ENCODE measurements at places on chromosomes 4 and X.

DNA sequence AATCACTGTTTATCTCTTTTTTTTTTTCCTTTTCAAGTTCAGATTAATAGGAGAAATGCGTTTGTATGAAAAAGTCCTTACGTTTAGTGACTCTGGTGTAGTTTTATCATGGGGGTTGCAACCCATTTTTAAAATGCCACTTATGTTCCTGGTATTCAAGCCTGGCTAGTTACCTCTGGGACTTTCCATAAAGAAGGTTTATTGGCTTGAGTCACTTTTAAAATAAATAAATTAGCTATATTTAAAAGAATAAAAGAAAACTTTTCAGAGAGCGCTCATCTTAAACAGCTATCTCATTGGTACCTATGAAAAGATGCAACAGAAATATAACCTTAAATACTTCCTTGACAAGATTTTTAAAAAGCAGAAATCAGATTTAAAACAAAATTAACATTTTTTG is 275.0 kb upstream of the IL1RAPL1 start:
- no peak for DNase-seq

DNA sequence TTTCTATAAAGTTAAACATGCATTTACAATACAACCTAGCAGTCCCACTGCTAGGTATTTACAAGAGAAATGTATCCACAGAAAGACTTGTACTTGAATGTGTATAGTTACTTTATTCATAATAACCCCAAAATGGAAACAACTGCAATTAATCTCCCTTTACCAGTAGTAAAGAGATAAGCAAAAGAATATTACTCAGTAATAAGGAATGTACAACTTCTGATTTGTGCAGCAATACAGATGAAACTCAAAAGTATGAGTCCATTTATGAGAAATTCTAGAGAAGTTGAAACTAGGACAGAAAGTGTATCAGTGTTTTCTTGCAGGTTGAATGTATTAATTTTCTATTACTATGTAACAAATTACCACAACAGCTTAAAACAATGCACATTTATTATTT is 15.2 kb downstream of the USP53 start:
- DNase-seq, result no peak

DNA sequence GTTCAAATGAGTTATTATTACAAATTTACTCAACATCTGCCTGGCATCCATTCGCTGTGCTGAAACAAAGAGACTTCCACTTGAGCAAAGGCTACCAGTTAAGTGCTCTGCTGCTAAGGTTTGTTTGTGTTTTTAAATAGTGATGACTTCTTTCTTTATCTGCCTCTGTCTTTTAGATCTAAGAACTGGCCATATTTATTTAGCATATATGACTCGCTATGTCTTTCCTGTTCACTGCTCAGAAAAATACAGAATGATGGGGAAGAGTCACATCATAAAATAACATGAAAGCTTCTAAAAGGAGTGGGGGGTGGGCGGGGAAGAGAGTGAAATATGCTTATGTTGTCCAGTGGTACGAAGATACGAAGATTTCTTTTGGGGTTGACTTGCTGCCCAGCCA is 322.2 kb downstream of the GPAT3 start:
- DNase-seq, result no peak

- DNase-seq, result no peak
Observed at GRCh38 chr4:120354381-120354780, 287.7 kb upstream of the MAD2L1 start.

DNA sequence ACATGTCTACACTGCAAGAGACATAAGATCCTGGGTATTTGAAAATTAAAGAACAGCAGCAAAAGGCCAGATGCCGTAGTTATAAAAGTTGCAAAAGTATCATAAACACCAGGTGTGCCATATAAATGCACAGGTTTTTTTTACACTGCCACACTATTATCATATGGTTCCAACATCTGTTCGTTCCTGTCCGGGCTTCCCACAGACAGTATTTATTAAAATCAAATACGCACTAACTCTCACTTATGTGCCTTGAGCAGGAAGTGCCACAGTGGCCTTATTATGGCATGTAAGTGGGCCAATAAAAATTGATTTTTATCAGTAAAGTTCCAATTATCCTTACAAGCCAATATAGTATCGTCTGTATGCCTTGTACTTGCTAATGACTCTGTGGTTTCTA is 873.2 kb downstream of the RPA4 start:
- DNase-seq, result no peak

DNA sequence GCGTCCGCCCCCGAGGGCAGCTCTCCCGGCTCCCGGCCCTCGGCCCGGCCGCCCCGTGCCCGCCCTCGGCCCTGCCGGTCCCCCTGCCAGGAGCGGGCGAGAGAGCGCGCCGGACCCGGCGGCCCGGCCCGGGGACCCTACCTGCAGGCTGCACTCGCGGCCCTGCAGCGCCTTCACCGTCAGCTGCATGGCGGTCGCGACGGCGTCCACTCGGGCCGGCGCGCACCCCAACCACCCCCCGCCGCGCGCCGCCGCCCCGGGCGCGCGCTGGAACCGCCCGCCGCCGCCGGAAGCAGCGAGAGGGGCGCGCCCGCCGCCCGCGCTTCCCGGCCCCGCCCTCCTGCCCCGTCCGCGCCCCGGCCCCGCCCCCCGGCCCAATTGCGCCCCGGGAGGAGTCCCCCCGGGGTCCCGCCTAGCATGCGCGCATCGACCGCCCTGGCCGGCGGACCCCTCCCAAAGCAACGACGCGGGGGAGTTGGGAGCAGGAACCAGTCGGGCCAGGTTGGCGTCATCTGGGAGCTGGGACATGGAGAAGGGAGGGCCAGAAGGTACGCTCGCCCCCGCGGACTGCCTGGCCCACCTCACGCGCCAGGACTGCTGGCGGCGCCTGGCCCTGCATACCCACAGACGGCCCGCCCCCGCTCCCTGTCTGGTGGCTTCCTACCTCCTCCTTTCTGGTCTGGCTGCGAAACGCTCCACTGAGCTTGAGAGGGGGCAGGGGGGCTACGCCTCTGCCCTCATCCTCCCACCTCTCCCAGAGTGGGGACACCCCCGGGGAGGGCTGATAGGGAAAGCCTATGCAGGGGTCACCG is at the start of gene UBL4A:
Gene UBL4A (minus strand): TSS at position 220 of the 812 bp plus-strand sequence. CDS start 31 bp downstream, at position 189.
- DNase-seq, result peak; percentile 50

GRCh38 chrX:69161371-69161770 is 3.9 kb downstream of the PJA1 start:
- DNase-seq, result no peak

- DNase-seq, result no peak
Observed at GRCh38 chr4:20570981-20571715, 129.1 kb upstream of the PACRGL start.

DNA sequence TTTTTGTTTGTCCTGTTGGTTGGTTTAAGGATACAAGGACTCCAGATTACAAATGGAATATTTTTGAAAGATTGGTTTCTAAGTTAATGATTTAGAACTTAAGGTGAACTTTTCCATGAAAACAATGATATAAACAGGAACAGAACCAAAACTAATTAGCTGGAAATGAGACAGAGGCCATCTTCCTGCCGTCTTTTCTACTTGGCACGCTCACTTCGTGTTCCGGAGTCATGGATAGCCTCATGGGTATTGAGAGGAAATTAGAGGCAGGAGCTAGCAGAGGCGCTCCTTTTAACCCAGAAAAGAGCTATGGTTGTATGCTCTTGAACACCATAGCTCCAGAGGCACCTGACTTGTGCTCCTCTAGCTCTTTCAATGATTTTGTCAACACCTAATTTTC is 2.4 kb downstream of the FAM241A start:
- no peak for DNase-seq

DNA sequence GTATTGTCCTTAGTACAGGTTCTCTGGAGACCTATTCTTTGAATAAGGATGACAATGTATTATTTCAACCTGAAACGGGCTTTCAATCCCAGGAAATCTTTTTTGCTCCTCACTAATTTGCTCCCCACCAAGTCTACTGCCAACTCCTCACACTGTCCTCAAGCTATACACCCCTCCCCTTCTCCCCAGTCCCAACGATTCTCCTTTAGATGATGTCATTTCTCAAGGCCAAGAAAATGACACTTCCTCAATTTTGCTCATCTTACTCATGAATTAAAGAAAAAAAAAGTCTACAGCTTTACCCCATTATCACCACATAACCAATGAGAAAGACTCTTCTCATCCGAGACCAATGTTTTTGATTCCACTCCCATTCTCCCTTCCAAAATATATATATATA is 20.6 kb downstream of the AP1S2 start:
- no peak for DNase-seq

DNA sequence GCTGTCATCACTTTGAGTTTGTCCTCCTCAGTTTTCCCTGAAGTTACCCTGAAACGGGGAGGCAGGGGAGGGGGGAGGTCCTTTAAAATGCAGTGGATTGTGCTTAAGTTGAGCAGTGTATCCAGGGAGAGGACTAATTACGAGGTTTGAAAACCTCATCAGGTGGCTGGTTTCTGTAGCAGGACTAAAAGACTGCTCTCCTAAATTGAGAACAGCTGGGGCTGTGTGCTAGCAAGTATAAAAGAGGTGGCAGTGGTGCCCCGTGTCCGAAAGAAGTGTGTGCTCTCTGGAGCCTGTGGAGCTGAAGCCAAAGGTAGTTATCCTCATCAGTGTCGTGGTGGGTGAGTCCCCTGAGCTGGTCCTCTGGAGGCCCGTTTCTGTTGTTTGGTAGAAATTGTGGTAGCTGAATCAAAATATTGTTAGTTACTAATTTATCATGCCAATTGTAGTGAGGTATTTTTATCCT is 37.2 kb upstream of the CYP2U1 start:
- no peak for DNase-seq

- DNase-seq, result no peak
Observed at GRCh38 chr4:52711272-52711671, 40.0 kb downstream of the ERVMER34-1 start.

DNA sequence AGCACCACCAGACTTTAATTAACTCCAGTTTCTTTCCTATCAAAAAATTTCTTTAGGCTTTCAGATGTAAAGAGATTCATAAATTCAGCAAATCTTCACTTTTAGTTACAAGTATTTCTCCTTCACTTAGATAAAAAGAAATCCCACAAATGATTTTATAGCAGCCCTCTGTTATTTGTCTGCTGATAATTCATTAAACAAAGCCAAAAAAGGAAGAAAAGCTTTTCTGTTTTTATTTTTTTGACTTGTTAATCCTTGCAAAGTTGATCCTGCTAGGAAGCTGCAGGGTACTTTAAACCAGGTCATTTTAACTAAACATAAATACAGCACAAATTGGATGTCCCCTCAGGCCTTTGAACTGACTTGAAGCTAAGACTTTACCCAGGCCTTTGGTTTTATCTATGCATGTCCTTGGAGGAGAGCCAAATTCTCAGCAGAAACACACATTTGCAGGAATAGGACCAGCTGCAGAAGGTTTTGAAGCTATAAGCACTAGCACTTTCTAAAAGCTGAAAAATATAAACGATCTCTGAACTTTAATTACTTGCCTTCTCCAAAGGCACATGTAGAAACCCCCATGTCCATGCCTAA is 57.5 kb downstream of the PCDH18 start:
- DNase-seq, result peak; percentile 66

DNA sequence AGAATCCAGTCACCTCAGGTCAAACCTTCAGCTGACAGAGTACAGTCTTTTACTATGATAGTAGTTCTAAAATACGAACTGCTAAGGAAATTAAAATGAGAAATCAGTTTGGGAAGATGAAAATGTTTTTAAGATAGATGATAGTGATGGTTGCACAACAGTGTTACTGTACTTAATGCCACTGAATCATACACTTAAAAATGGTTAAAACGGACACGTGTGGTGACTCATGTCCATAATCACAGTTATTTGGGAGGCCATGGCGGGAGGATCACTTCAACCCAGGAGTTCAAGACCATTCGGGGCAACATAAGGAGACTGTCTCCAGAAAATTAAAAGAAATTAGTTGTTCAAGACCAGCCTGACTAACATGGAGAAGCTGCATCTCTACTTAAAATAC is 41.4 kb downstream of the ABHD18 start:
- no peak for DNase-seq

DNA sequence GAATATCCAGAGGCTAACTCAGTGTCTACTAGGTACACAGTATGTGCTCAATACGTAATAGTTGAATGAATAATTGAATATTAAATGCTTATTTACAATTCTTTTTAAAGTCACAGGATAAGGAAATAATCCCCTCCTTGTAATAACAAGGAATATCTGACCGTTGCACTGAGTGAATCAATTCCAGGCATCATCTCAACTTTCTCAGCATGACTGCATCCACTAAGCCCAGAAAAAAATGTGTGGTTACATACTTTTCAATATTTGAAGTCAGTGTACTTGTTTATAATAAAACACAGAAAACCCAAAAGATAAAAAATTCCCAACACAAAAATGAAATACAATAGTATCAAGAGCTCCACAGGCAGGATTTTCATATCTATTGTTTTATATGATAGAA is 105.4 kb downstream of the TMEM144 start:
- no peak for DNase-seq

GRCh38 chrX:119919835-119920585 is 23.5 kb downstream of the NKAP start:
- DNase-seq, result no peak

- no peak for DNase-seq
Observed at GRCh38 chrX:8520791-8521190, 56.2 kb downstream of the VCX3B start.

GRCh38 chrX:71438750-71439149 is 72.6 kb downstream of the TAF1 start:
- no peak for DNase-seq

All from H4 (cell line).